ENCODE measurements at places on chromosomes 12 and 14.

DNA sequence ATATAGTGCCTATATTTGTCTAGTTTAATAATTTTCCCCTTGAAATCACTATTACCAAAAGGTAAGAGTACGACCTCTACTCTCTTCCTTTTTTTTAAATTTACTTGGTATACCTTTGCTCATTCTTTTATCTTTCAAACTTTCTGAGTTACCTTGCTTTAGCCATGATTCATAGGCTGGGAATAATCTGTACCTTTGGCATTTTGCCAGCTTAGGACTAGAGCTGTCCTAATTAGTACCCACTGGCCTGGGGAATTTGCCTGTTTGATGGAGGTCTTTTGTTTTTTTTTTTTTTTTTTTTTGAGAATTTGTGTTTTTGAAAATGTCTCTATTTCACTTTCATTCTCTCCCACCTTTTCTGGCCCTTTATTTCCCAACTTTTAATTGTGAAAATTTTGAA is 8.7 kb upstream of the SLC4A8 start:
- DNase-seq: no peak

DNA sequence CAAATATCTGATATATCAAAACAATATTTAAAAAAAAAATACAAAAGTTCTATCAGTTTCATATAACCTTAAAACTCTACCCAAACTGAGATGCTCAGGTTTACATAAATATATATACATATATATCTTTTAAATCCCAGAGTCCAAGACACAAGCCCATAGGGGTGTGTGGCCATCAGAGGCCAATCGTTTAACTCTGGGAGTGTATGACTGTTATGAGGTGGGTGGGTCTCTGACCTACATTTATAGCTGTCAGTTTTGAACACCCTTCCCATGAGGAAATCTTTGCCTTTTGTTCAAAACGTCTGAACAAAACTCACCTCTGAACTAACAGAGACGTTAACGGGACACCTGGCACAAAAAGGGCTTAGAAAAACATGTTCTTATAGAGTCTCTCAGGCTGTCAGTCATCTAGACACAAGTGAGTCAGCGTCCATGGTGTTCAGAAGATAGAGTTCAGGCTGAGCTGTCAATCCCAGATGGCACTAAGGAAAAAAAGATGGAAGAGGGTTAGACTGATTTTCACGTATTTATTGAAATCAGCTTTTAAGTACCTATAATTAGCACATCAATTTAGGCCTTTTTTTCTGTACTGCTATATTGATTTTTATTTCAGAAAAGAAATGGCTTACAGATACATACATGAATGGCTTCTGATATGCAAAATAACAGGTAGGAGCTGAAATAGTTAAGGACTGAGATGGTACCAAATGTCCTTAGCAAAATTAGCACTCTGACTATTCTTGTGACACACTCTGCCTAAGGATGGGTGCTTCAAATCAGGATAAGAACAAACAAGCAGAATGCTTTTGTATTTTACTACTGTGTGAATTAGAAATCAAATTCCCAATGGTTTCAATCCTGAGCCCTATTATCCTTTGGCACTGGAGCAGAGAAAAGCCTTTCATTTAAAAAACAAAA is 29.2 kb downstream of the HIGD1C start:
- DNase-seq: no peak

DNA sequence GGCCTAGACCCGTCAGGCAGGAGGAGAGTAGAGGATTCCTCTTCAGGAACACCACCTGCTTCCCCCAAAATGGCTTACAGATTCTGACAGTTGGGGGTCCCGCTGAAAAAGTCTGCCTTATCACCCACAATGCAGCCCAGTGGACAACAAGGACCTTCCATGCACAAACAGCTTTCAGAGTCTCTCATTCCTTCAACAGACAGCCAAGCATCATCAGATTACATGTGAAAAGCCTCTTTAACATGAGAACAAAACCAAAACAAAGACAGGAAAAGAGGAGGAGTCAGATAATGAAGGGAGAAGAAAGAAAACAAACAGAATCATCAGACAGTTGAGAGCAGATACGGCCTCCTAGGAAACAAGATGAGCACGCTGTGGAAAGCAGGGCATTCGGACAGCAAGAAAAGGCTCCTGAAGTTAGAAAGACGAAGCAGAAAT is 18.3 kb downstream of the KCTD10 start:
- no peak for DNase-seq

DNA sequence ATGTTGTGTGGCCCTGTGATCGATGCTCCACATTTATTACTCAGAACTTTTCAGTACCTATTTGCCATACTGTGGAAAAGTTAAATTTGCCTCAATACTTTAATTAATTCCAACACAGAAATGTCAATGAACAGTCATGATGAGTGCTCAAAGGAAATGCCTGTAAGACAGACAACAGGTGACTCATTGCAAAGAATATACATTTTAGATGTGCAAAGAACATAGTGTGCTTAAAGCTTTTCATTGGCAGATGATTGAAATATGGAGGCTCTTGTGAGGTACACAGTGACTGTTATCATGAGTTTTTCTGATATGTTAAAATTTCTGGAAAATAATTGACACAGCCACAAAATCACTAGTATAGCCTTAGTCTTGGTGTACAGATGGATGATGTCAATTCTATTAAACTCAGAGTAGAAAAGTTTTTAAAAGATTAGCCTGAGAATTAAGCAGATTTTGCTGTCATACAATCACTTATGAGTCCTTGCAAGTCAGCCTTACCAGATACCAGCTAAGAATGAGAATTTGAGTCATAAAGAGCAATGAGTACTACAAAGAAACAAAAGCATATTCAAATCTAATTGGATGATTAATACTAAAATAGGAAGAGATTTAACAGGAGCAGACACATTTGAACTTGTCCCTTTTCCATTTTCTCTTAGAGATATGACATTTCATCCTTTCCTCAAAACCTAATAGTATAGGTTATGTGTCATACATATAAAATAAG is 544.1 kb downstream of the KCNH5 start:
- no peak for DNase-seq

- no peak for DNase-seq
Observed at GRCh38 chr12:26534071-26534470, 298.9 kb downstream of the ITPR2 start.

DNA sequence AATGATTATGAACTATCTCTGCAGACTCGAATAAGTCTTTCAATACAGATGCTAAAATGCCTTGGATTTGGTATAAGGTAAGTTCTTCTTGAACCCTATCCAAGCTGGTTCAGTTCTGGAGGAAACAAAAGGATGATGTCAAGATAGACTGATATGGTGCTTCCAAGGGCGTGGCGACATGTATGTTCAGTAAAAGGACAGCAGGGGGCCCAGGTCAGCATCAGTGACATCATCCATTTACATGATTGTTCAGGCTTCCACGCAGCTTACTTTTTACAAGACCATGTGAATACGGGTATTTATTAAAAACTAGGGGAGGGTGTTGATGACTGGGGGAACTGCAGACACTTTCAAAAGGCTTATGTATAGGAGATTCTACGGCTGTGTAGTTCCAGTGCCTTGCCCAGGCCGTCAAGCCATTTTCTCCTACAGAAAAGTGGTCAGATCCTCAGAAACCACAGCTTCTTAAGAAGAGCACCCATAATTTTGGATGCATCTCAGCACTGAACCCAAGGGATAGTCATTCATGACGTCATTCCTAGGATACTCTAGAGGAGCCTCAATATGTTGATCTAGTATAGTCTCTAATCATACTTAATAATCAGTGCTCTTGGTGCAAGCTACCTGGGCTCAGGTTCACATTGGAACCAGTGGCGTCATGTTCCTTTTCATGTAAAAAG is 527.7 kb downstream of the FUT8 start:
- peak; percentile 37 for DNase-seq

GRCh38 chr12:43816168-43816567 is 10.1 kb upstream of the TWF1 start:
- no peak for DNase-seq

- no peak for DNase-seq
Observed at GRCh38 chr12:59578254-59578653, 17.6 kb upstream of the SLC16A7 start.

DNA sequence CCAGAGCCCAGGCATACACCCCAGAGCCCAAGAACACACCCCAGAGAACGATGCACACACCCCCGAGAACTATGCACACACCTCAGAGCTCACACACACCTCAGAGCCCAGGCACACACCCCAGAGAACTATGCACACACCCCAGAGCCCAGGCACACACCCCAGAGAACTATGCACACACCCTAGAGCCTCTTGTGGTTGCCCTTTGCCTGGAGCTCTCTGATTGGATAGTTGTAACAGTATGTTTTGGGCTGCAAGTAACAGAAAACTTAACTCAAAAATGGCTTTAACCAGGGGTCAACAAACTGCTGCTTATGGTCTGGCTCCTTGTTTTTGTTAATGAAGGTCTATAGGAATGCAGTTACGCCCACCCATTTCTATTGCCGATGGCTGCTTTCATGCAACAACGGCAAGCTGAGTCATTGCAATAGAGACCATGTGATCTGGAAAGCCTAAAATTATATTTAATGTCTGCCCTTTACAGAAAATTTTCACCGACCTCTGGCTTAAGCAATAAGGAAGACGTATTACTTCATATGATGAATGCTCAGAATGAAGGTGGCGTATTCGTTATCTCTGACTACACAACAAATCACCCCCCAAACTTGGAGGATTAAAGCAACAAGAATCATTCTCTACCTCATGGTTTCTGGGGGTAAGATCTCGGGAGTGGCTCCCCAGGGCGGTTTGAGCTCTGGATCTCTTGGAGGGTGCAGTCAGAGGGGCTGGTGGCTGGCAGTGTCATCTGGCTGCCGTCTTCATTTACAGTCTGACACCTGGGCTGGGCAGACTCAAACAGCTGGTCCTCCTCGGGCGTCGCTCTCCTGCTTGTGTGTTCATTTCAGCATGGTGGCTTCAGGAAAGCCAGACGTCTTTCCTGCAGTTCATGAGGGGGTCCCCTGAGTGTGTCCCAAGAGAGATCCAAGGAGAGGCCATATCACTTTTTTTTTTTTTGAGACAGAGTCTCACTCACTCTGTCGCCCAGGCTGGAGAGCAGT is 66.3 kb upstream of the NCOR2 start:
- peak; percentile 84 for DNase-seq

DNA sequence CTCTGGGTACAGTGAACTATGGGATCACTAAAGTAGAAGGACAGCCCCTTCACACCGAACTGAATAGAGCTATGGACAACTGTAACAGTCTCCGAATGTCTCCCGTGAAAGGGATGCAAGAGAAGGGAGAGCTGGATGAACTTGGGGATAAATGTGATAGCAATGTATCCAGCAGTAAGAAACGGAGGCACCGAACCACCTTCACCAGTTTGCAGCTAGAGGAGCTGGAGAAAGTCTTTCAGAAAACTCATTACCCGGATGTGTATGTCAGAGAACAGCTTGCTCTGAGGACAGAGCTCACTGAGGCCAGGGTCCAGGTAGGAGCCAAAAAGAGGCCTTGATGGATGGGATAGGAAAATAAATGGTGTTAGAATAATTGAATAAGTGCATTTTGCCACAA is 3.5 kb downstream of the ALX1 start:
- DNase-seq: no peak

GRCh38 chr12:98405805-98406366 is 109.5 kb upstream of the TMPO start:
- DNase-seq: no peak

DNA sequence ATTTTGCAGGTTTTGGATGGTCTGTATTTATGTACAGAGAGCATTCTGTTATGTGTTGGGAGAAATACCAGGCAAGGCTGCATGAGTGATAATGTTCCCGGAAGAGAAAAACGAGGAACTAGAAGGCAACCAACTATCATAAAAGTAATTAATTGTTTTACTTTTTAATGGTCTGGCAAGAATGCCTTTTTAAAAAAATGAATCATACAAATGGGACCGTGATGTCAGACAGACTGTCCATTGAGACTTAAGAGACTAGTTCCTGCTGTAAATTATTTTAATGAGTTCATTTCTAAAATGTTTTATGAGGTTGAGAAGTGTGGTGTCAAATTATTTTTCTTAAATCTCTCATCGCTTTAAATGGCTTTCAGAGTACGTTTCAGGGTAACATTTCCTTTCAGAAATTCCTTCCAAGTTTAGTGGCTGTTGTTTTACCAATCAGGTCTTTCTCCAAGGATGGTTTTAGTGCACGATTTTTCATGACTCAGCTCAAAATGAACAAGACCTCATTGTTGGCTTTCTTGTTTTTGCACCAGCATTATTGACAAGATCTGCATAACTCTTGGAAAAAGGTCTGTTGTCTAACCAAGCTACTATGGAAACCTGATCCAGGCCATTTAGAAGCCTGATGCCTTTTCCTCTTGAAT is 86.1 kb upstream of the ARHGAP5 start:
- DNase-seq: no peak

DNA sequence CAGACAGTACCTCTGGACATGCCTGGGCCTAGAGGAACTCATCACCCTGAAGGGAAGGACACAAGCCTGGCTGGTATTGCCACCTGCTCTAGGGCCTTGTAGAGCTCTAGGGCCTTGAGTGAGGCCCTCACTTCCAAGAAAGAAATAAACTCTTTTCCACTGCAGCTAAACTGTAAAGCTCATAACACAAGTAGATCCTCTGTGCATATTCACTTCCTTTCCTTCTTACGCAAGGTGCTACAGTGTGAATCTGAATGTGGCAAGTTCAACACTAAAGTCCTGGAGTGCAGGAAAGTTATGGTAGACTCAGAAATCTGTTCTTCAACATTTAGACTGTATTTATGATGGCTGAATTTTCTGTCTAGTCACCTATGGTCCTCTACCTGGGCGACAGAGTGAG is 14.5 kb downstream of the RNASE3 start:
- DNase-seq: no peak

GRCh38 chr14:35940291-35940690 is 114.2 kb downstream of the BRMS1L start:
- DNase-seq: no peak

DNA sequence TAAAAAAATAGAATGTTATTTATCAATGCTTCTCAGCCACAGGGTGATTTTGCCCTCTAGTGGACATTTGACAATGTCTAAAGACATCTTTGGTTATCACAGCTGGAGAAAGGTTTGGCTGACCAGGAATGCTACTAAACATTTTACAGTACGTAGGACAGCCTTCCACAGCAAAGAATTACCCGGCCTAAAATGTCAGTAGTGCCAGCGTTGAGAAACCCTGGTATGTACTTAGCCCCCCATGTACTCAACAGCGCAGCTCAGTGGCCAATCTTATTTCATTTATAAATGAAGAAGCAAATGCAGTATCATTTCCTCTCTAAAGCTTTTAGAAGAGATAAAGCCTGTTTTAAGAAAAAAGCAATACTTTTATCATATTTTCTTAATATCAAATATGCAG is 5.8 kb downstream of the MARK3 start:
- no peak for DNase-seq

DNA sequence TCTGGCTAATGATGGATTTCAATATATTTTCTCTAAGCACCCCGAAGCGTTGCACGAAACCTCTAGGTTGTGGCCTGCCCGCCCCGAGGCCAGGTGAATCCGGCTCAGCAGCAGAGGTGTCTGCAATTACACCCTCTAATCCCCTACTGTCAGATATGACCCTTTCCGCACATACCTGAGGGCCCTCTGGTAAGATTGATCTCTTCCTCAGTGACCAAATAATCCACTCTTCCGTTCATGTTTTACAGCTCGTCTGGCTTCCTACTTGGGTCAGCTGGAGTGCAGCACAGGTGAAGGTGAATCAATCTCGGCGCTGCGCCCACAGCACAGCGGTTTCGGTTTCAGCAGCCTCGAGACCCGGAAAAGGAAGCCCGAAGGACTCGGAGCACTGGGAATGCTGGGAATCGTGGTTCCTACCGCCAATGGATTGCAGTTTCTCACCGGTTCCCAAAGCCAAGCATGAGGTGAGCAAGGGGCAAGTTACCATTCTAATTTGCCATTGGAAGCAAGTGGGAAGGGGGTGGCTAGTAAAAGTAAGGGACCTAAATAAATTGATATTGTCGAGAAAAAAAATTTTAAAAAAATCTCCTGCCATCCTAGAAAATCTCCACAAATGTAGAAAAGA is at the start of gene SYNJ2BP:
SYNJ2BP (minus strand) TSS at position 366 of the 625 bp plus-strand sequence; CDS start at position 239, 127 bp downstream.
- DNase-seq: peak; percentile 41

- DNase-seq: no peak
Observed at GRCh38 chr12:65443038-65443437, 164.6 kb downstream of the MSRB3 start.
